ENCODE measurements at places on chromosomes 16 and 17. TPM values are rescaled to one million over a fixed set of nuclear protein-coding genes. Genes with fewer than 3 reads are reported as not detected.

The ABI3 gene
- polyA plus RNA-seq = 149 TPM

The SRSF1 gene
- 42.5 TPM for polyA plus RNA-seq

The IGF2BP1 gene
- not detected for polyA plus RNA-seq

GRCh38 chr16:54226296-54227010 lies 60.1 kb downstream of the IRX3 start:
- H3K27ac ChIP-seq = no peak overlapping the region
- no peaks in the 10 kb centered on the region for H3K4me1 ChIP-seq
- no peak overlapping the region for H3K4me3 ChIP-seq
- H3K36me3 ChIP-seq = no peaks in the 10 kb centered on the region
- H3K27me3 ChIP-seq = peaks cover 3% of the 10 kb centered on the region

- H3K36me3 ChIP-seq = peaks cover 41% of the 10 kb centered on the region
- H3K27ac ChIP-seq = peak overlapping the region; percentile 90
- no peak overlapping the region for H3K4me3 ChIP-seq
- H3K27me3 ChIP-seq = no peaks in the 10 kb centered on the region
- no peak for DNase-seq
- peaks cover 73% of the 10 kb centered on the region for H3K4me1 ChIP-seq
Observed at GRCh38 chr16:4510131-4510530, 28.4 kb downstream of the CDIP1 start.

DNA sequence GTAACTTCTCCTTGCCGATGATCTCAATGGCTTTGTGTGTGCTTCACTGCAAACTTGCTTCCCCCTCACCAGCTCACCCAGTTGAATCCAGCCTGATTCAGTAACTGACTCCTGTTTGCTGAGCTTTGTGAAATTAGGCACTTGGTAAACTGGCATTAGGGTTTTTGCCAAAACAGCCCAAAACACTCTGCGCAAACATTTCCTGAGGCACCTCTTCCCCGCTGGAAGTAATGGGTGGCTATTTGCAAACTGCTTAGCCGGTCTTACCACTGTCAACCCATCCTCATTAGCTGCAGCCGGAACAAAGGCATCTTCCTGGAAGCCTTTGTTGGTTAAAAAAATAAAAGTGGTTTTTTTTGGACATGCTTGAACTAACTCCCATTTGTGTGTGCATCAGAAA lies 353.2 kb downstream of the MAF start:
- H3K27me3 ChIP-seq = no peaks in the 10 kb centered on the region
- no peaks in the 10 kb centered on the region for H3K36me3 ChIP-seq
- no peaks in the 10 kb centered on the region for H3K4me1 ChIP-seq

DNA sequence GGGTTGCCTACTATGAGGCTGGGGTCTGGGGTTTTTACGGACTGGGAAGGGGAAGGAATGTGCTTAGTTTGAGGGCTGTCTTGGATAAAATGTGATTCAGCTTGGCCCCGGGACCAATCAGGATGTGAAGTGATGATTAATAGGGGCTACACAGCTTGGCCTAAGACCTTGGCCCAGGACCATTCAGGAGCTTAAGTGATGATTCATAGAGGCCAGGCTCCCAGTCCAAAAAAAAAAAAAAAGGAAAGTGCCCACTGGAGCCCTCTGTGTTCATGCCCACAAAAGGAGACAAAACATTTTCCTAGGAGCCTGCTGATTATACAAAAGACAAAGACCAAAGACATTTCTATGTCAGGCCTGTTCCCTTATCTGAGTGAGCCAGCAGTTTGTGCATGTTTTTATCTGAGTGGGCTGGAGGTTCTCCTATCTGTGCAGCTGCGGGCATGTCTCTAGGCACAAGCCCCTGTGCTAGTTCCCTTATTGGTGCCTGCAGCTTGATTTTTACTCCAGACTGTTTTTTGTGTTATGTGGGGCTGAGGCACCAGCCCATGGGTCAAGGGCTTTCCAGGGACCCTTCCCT lies 898.2 kb upstream of the GOT2 start:
- no peak for DNase-seq
- no peak overlapping the region for H3K27ac ChIP-seq
- no peaks in the 10 kb centered on the region for H3K27me3 ChIP-seq
- H3K4me1 ChIP-seq = no peaks in the 10 kb centered on the region
- no peaks in the 10 kb centered on the region for H3K36me3 ChIP-seq
- no peak overlapping the region for H3K4me3 ChIP-seq

GRCh38 chr16:11188801-11189740 lies 66.9 kb downstream of the SOCS1 start:
- H3K4me3 ChIP-seq = no peak overlapping the region
- no peaks in the 10 kb centered on the region for H3K27me3 ChIP-seq
- H3K4me1 ChIP-seq = no peaks in the 10 kb centered on the region
- H3K36me3 ChIP-seq = no peaks in the 10 kb centered on the region
- no peak overlapping the region for H3K27ac ChIP-seq

DNA sequence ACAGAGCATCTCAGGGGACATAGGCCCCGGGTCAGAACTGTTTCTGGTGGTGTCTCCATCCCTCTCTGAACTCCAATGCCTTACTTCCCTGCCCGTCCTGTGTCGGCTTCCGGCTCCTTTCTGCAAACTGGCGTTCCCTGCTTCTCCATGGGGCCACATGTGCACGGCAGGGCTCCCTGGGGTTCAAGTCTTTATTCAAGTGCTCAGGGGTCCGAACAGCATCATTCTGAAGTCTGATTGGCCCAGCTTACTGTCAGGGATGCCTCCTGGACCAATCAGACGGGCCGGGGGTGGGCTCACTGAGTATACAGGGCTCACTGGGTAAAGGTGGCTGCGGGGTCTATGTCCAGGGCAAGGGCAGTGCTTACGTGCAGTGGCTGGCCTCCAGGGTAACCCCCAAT lies 17.1 kb downstream of the C16orf82 start:
- no peak overlapping the region for H3K4me3 ChIP-seq
- H3K27me3 ChIP-seq = peaks cover 13% of the 10 kb centered on the region
- H3K36me3 ChIP-seq = peaks cover 4% of the 10 kb centered on the region
- DNase-seq = no peak

- no peak for DNase-seq
- H3K36me3 ChIP-seq = peaks cover 6% of the 10 kb centered on the region
- no peak overlapping the region for H3K27ac ChIP-seq
- H3K4me3 ChIP-seq = no peak overlapping the region
- peaks cover 21% of the 10 kb centered on the region for H3K27me3 ChIP-seq
- no peaks in the 10 kb centered on the region for H3K4me1 ChIP-seq
Observed at GRCh38 chr16:15817446-15817845, 39.4 kb downstream of the MYH11 start.

GRCh38 chr16:87366288-87366687 lies 17.3 kb downstream of the FBXO31 start:
- DNase-seq = no peak
- H3K4me1 ChIP-seq = peaks cover 46% of the 10 kb centered on the region
- H3K27ac ChIP-seq = peak overlapping the region; percentile 24
- peaks cover 2% of the 10 kb centered on the region for H3K27me3 ChIP-seq
- H3K36me3 ChIP-seq = no peaks in the 10 kb centered on the region

- no peaks in the 10 kb centered on the region for H3K4me1 ChIP-seq
- H3K4me3 ChIP-seq = no peak overlapping the region
- H3K27me3 ChIP-seq = peaks cover 2% of the 10 kb centered on the region
Observed at GRCh38 chr17:75652934-75653549, 13.9 kb downstream of the RECQL5 start.

Measured in immature natural killer cell (primary cell).